Right lobe of liver (tissue), 6 donors: ENCODE measurements at places on chromosomes 13 and 19. TPM values are rescaled to one million over a fixed set of nuclear protein-coding genes. Genes with fewer than 3 reads are reported as not detected.

DNA sequence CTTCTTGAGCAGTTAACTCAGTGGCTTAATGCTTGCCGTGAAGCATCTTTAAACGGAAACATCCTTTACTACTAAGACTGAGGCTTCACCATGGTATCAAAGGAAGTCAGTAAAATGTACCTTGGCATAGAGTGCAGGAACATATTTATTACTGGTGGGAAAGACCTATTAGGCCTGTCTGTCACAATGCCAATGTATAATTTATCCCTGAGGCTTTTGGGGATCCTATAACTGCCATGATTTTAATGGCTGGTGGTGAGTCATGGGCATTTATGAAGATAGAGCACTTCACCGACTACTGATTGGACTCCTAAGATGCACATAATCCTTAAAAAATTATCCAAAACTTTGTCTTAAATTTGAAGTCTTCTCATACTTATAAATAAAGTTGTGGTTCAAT, 79.6 kb downstream of the FGF14 start:
- H3K4me1 ChIP-seq, result peaks cover 13% of the 10 kb centered on the region
- H3K36me3 ChIP-seq, result no peaks in the 10 kb centered on the region
- no peak for DNase-seq

- no peak overlapping the region for H3K27ac ChIP-seq
- no peaks in the 10 kb centered on the region for H3K27me3 ChIP-seq
- no peaks in the 10 kb centered on the region for H3K4me1 ChIP-seq
- no peak for DNase-seq
Measured at GRCh38 chr19:5092481-5092843, 123.5 kb downstream of the KDM4B start.

ZNF442 gene
- 2.3 TPM for total RNA-seq

- no peak overlapping the region for H3K27ac ChIP-seq
- H3K4me1 ChIP-seq, result no peaks in the 10 kb centered on the region
- no peak for DNase-seq
- no peak overlapping the region for H3K4me3 ChIP-seq
- H3K36me3 ChIP-seq, result no peaks in the 10 kb centered on the region
Measured at GRCh38 chr19:29858000-29858596, 46.3 kb downstream of the CCNE1 start.

ALG5 gene
- total RNA-seq, result 25.3 TPM

GRCh38 chr19:24074720-24075454, 12.1 kb upstream of the ZNF254 start:
- H3K4me1 ChIP-seq, result no peaks in the 10 kb centered on the region
- no peaks in the 10 kb centered on the region for H3K36me3 ChIP-seq
- no peaks in the 10 kb centered on the region for H3K27me3 ChIP-seq
- no peak overlapping the region for H3K27ac ChIP-seq
- no peak for DNase-seq

DNA sequence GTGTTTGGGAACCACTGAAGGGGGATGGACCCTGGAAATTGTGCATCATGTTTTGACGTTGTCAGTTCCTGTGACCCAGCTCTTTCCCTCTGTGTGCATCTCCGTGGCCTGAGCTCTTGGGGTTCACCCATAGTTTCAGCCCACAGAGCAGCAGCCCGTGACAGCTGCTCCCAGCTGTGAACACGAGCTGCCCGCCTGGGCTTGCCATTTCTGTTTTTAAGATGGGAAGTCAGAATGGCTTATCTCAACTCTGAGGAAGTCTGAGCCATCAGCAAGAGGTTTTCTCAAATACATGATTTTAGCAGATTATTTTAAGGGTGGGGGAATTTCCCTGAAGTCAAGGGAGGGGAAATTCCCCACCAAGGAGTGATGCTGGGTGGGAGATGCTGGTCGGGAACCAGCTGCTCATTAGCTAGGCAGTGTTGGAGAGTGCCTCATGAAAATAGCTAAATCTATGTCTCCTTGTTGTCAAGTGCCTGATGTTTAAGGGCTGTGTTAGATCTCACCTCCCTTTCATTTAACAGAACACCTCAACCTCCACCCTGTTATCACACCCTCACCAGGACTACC, 34.8 kb upstream of the C1QTNF9 start:
- peaks cover 19% of the 10 kb centered on the region for H3K4me1 ChIP-seq
- no peak for DNase-seq
- no peaks in the 10 kb centered on the region for H3K36me3 ChIP-seq
- no peak overlapping the region for H3K4me3 ChIP-seq
- no peak overlapping the region for H3K27ac ChIP-seq
- H3K27me3 ChIP-seq, result no peaks in the 10 kb centered on the region

- H3K4me1 ChIP-seq, result no peaks in the 10 kb centered on the region
- H3K27me3 ChIP-seq, result no peaks in the 10 kb centered on the region
- no peak overlapping the region for H3K4me3 ChIP-seq
Measured at GRCh38 chr19:58095328-58095727, 2.7 kb downstream of the ZSCAN18 start.

IRS2 gene
- total RNA-seq, result 8.8 TPM

DNA sequence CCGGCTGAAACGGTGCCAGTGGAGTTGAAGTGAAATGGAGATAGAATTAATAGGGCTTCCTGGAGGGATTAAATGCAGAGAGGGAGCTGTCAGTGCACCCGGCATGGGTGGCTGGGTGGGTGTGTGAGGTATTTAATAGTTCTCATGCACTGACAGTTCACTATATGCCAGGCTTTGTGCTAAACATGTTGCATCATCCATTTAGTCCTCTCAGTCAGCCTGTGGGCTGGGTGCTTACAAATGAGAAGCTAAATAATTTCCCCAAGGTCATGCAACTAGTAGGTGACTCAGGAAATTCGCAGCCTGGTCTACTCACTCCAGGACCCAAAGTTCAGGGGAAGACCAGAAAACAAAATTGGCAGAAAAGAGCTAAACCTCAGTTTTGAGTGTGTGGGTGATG, 63.5 kb upstream of the SPATA13 start:
- H3K27me3 ChIP-seq, result no peaks in the 10 kb centered on the region
- H3K4me1 ChIP-seq, result no peaks in the 10 kb centered on the region
- H3K27ac ChIP-seq, result no peak overlapping the region
- DNase-seq, result no peak

- no peaks in the 10 kb centered on the region for H3K36me3 ChIP-seq
- H3K4me1 ChIP-seq, result no peaks in the 10 kb centered on the region
- DNase-seq, result peak; percentile 55
- no peak overlapping the region for H3K27ac ChIP-seq
- H3K4me3 ChIP-seq, result no peak overlapping the region
Measured at GRCh38 chr13:66657165-66657881, 572.8 kb downstream of the PCDH9 start.

DNA sequence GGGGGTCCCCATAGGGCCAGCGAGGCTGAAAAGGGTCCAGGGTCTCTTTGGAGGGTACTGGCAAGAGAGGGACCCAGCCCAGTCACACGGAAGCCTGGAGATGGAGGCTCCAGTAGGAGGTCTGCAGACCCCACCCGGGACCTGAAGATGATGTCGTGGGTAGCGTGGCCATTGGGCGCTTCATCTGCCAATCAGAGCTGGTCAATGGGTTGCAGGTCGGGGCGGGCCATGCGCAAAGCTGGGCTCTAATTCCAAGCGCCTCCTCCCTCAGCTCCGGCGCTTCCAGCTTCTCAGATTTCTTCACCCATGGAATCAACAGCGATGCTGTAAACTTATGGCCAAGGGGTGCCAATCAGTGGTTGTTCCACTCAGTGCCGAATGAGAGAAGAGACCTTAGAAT, 10.9 kb downstream of the SIGLEC12 start:
- no peak for DNase-seq
- H3K27ac ChIP-seq, result no peak overlapping the region
- no peaks in the 10 kb centered on the region for H3K4me1 ChIP-seq

FGF22 gene
- not detected for total RNA-seq

GRCh38 chr13:113886561-113887112, 22.8 kb upstream of the GAS6 start:
- H3K36me3 ChIP-seq, result no peaks in the 10 kb centered on the region
- no peak for DNase-seq
- no peaks in the 10 kb centered on the region for H3K27me3 ChIP-seq
- no peak overlapping the region for H3K27ac ChIP-seq

DNA sequence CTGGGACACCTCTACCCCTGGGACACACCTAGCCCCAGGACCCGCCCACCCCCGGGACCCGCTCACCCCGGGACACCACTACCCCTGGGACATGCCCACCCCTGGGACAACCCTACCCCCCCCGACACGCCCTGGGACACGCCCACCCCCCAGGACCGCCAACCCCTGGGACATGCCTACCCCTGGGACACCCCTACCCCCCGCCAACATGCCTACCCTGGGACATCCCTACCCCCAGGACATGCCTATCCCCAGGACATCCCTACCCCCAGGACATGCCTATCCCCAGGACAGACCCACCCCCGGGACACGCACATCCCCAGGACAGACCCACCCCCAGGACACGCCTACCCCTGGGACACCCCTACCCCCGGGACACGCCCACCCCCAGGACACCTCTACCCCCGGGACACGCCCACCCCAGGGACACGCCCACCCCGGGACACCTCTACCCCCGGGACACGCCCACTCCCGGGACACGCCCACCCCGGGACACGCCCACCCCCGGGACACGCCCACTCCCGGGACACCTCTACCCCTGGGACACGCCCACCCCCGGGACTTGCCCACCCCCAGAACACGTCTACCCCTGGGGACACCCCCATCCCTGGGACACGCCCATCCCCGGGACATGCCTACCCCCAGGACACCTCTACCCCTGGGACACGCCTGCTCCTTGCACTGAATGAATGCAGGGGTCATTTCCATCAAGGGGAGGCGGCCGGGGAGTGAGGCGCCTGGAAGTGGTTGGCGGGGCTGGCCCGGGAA, 32.3 kb downstream of the ADPRHL1 start:
- DNase-seq, result no peak
- H3K4me3 ChIP-seq, result no peak overlapping the region
- H3K27ac ChIP-seq, result no peak overlapping the region
- no peaks in the 10 kb centered on the region for H3K27me3 ChIP-seq
- no peaks in the 10 kb centered on the region for H3K4me1 ChIP-seq

DNA sequence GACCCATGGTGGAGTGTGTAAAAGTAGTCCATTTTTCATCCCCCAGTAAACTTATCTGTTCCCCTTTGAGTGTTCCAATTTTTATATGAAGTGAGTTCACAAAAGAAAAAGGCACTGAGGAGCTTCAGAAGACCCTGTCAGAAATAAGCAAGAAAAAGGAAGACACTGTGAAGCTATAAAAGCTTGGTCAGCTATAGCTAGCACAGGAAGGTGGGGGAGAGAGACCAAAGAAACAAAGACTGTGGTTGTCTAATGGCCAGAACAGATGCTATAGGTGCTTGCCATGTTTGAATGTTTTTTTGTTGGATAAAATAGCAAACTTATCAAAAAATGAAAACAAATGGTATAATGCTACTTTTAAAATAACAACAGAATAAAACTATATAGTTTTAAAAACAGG, 46.5 kb downstream of the RCBTB2 start:
- no peak for DNase-seq
- H3K36me3 ChIP-seq, result no peaks in the 10 kb centered on the region

NEK5 gene
- not detected for total RNA-seq

DNA sequence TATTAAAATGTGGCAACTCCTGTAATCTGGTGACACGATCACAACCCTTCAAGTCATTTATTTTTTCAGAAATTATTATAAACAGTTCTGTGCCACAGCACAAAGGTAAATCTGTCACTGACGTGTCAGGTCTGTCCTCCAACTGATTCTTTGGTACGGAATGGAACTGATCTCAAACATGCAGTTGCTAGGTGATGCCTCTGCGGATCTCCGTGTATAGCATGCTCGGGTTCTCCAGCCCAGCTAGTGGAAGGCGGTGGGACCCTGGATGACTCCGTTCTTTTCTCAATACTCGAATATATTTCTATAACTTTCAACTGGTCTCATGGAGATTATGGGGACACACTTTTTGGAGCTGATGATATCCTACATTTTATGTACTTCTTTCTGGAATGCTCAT, 11.0 kb downstream of the RANBP3 start:
- peaks cover 9% of the 10 kb centered on the region for H3K4me1 ChIP-seq
- H3K36me3 ChIP-seq, result no peaks in the 10 kb centered on the region
- DNase-seq, result no peak
- no peak overlapping the region for H3K27ac ChIP-seq

KLK12 gene
- total RNA-seq, result not detected

CGB3 gene
- not detected for total RNA-seq

GRCh38 chr13:51621602-51622001, 37.3 kb downstream of the WDFY2 start:
- no peaks in the 10 kb centered on the region for H3K27me3 ChIP-seq
- no peak overlapping the region for H3K27ac ChIP-seq
- H3K36me3 ChIP-seq, result no peaks in the 10 kb centered on the region
- no peak overlapping the region for H3K4me3 ChIP-seq
- no peaks in the 10 kb centered on the region for H3K4me1 ChIP-seq

DNA sequence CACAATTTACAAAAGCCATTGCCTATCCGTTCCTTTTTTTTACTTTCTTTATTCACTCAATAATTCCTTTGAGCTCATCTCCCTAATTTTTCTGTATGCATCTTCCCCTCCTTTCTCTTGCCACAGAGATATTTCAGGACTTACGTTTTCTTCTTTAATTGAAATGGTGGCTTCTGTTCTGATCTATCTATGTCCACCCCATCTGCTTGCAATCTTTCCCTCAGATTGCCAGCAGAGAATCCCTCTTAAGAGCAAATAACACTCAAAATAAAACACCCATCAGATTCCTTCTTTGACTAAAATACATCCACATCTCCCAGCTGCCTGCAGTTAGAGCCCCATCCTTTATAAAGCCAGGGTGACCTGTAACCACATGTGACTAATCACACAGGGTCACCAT, 478.6 kb downstream of the EFNB2 start:
- H3K36me3 ChIP-seq, result no peaks in the 10 kb centered on the region
- no peak for DNase-seq
- H3K27me3 ChIP-seq, result no peaks in the 10 kb centered on the region

- H3K27ac ChIP-seq, result no peak overlapping the region
- no peak for DNase-seq
- no peaks in the 10 kb centered on the region for H3K27me3 ChIP-seq
- H3K4me1 ChIP-seq, result no peaks in the 10 kb centered on the region
Measured at GRCh38 chr13:46541210-46541609, 11.8 kb upstream of the LRCH1 start.

DNA sequence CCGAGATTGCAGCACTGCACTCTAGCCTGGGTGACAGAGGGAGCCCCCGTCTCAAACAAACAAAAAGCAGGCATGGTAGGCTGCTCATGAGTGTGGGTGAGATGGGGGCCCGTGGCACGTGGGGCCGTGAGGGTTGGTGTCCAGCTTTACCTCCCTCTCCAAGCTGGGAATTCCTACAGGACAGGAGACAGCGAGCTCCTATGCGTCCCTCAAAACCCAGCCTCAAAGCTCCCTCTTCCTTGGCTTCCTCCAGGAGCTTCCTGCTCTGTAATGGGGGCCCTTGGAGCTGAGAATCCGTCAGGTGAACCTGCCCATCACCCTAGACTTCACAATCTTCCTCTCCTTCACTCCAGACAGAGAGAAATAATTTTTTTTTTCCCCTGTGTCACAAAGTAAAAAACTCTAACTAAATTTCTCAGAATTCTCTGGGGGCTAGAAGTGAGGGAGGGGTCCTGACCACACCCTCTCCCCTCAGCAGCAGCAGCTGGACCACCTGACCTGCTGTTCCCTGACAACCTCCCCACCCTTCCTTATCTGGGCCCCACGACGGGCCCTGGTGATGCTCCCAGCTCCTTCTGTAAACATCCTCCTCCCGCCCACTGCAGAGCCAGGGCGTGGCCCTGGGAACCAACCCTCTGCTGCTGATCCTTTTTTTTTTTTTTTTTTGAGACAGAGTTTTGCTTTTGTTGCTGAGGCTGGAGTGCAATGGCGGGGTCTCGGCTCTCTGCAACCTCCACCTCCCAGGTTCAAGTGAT, 22.1 kb upstream of the WDR18 start:
- no peaks in the 10 kb centered on the region for H3K4me1 ChIP-seq
- H3K27me3 ChIP-seq, result no peaks in the 10 kb centered on the region
- DNase-seq, result no peak
- H3K4me3 ChIP-seq, result no peak overlapping the region

DLL3 gene
- total RNA-seq, result not detected
